MG63 (cell line): ENCODE measurements at places on chromosomes 16 and 17. TPM values are rescaled to one million over a fixed set of nuclear protein-coding genes. Genes with fewer than 3 reads are reported as not detected.

- peak; percentile 50 for DNase-seq
These were observed 245.9 kb downstream of the XYLT1 start for GRCh38 chr16:17224879-17225281.

GRCh38 chr17:38888842-38889241 lies 19.0 kb downstream of the LASP1 start:
- DNase-seq, result no peak

DNA sequence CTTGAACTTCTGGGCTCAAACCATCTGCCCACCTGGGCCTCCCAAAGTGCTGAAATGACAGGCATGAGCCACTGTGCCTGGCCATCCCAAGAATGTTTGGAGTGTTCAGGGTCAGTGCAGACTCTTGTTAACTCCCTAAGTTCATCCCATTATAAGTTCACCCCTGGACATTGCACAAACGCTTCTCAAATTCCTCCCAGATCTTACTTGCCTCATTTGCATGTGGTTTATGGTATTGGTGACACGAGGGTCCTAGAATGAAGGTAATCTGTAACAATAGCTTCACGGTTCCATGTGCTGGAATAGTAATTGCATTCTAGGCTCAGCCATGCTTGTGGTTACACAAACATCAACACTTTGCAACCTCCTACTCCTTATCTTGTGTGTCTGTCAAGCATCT lies 5.0 kb upstream of the CCDC42 start:
- DNase-seq, result no peak

DNA sequence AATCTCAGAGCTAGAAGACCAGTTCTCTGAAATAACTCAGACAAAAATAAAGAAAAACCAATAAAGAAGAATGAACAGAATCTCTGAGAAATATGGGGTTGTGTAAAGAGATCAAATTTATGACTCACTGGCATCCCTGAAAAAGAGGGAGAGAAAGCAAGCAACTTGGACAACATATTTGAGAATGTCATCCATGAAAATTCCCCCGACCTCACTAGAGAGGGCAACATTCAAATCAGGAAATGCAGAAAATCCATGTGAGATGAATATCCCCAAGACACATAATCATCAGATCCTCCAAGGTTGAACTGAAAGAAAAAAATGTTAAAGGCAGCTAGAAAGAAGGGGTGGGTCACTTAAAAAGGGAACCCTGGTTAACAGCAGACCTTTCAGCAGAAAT lies 32.1 kb downstream of the TANC2 start:
- DNase-seq, result no peak

DNA sequence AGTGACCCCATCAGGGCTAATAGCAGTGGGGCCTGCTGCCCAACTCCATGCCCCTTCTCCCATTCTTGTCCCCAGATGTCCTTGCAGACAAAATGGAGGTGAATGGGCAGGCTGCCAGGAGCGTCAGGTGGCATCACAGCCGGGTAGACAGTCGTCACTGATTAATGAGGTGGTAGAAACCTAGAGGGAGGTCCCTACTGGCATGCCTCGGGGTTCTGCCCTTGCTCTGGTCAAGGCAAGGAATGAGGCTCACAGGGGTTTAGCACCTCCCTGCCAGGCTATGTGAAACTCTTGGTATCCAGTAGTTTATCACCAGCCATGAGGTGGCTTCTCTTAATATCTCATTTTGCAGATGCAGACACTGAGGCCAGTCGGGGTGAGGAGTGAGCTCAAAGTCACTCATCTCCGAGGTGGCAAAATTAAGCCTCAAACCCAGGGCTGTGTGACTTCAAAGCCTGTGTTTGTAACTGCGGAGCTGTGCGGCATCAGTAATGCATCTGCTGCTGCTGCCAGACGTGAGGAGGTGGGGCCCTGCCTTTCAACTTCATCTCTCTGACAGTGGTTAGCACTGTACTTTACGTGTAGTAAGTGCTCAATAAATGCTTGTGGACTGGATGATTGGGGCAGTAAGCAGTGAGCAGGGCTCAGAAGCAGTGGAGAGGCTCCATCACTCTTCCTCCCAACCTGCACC lies 21.3 kb downstream of the RAI1 start:
- no peak for DNase-seq

Gene TBC1D3H
- not detected in 2 replicates for total RNA-seq

Gene CBLN1
- not detected in 2 replicates for total RNA-seq

Gene TBC1D28
- not detected in 2 replicates for total RNA-seq

Gene CCL4
- not detected in 2 replicates for total RNA-seq

Gene BRCA1
- 30.8 and 33.9 TPM in 2 replicates for total RNA-seq

Gene ZPBP2
- not detected in 2 replicates for total RNA-seq

Gene MYH8
- not detected in 2 replicates for total RNA-seq
